ENCODE measurements at places on chromosomes 11 and 22.

GRCh38 chr11:79055856-79056631 lies 384.8 kb downstream of the TENM4 start:
- no peak for DNase-seq

DNA sequence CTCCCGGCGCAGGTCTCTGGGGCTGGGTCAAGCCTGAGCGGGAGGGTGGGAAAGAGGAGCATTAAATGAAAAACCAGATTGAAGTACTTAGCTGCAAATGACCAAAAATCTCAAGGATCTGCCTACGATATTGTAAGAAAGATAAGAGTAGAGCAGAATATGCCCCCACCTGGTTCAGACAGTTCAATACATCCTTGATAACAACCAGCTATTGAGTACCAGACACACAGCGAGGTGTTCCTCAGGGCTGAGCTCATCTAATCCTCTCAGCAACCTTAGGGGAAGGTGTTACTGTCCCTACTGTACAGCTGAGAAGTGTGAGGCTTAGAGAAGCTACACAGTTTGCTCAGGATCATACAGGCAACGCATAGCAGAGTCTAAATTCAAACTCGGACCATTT lies 27.4 kb upstream of the HMGXB4 start:
- no peak for DNase-seq

DNA sequence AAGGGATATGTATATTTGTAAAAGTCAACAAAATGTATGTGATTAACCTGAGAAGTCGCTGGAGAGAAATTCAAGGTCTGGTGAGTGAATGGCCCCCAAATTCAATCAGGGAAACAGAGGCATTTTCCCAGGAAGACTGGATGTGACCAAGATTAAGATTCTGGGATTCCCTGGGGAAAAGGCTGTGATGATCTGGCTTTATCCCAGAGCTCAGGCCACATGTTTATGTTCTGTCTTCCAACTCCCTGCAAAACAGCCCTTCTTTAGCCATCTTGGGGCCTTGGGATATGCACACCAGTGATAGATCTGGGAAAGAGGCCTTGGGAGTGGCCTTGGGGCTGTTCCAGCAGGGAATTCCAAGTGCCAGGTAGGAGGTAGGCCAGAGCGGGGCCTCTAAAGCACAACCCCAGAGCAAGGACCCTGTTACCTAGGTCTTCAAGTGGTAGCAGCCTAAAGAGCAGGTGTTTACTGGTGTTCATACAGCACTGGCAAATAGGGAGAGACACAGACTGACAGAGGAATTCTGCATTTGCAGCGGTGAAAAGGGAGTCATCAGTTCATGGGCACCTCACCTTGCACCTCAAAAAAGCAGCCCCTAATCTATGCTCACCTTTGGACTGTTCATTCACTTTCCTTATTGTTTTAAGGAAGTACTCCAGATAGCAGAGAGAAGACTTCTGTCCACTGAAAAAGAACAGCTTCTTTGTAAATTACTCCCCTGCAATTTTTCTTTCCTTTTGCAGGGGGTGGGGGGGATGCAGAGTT lies 312.4 kb downstream of the BUD13 start:
- DNase-seq = no peak

DNA sequence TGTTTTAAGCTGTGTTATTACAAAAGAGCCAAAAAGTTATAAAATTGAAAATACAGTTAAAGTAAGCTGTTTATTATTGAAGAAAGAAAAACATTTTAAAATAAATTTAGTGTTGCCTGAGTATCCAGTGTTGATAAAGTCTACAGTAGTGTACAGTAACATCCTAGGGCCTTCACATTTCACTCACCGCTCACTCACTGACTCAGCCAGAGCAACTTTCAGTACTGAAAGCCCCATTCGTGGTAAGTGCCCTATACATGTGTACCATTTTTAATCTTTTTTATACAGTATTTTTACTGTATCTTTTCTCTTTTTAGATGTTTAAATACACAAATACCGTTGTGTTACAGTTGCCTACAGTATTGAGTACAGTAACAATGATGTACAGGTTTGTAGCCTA lies 35.0 kb downstream of the POLD3 start:
- no peak for DNase-seq

- DNase-seq = no peak
Measured at GRCh38 chr11:124724979-124725718, 14.6 kb upstream of the NRGN start.

DNA sequence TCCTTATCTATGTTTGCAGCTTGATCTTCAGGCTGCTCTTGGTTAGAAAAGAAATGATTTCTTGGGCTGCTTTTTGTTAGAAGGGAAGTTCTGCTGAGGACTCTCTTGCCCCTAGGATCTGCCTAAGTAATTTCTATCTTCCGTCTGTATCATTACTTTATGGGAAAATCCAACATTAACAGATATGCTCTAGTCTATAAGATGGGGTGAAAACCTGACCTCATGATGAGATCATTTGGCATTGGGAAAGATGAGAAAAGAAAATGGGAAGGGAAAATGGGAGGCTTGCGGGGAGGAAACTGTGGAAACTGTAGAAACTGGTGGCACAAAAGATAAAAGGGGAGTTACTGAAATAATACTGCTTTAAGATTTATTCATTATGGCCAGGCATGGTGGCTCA lies 63.6 kb downstream of the FDX1 start:
- DNase-seq = no peak

DNA sequence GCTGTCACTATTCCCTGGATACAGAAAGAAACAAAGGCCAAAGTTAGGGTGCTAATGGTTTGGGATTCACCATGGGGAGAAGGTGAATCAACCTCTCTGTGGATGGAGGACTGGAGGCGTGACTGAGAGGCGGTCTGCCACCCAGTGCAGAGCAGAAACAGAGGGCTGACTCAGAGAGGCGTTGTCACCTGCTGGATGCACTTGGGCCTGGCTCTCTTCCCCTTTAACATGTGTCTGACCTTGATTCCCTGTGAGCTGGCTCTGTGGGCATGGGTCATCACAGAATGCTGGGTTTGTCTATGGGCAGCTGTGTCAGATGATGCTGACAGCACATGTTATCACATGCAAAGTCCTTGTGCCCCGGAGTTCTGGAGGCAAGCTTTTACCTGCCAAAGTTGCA lies 75.9 kb downstream of the LDLRAD3 start:
- no peak for DNase-seq

GRCh38 chr11:8243458-8243857 lies 20.2 kb downstream of the LMO1 start:
- DNase-seq = no peak

- DNase-seq = no peak
Measured at GRCh38 chr22:49642331-49642730, 185.3 kb downstream of the BRD1 start.

GRCh38 chr22:46833228-46833627 lies 70.8 kb downstream of the TBC1D22A start:
- DNase-seq = no peak

DNA sequence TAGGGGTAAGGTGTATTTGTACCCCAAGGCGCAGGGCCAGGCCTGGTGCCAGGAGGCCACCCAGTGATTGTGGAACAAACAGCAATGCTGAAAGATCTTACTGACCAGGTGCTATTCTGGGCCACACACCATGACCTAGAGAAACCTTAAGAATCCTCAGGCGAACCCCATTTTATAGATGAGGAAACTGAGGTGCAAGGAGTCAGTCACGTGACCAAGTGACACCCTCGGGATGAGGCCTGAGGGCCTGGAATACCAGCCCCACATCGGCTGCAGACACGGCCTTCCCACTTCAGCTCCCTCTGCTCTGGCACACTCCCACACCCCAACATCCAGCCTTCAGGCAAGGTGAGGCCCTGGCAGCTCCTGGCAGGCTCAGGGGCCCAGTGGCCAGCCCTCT lies 13.1 kb downstream of the CABP7 start:
- no peak for DNase-seq

- peak; percentile 27 for DNase-seq
Measured at GRCh38 chr22:36252754-36253522, at the start of gene APOL1. APOL1 (plus strand) TSS chr22:36253133; CDS start chr22:36254956, 1,823 bp downstream.

GRCh38 chr11:1029654-1030053 lies 6.9 kb downstream of the MUC6 start:
- DNase-seq = no peak

GRCh38 chr11:3104961-3105790 lies 48.0 kb upstream of the CARS1 start:
- DNase-seq = no peak

GRCh38 chr11:22703040-22703439 lies 36.6 kb downstream of the GAS2 start:
- DNase-seq = no peak

GRCh38 chr11:29331451-29332010 lies 685.3 kb downstream of the KCNA4 start:
- DNase-seq = no peak

DNA sequence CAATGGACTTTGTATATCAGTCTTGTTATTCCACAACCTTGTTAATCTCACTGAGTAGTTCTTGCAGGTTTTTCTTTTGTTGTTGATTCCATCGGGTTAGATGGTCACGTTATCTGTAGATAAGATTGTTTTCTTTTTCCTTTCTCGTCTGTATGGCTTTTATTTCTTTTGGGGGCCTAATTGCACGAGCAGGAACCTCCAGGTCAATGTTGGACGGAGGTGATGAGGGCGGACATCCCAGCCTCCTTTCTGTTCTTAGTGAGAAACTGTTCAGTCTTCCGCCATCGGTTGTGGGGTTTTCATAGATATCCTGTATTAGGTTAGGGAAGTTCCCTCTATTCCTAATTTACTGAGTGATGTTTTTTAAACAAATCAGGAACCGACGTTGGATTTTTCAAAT lies 4.8 kb upstream of the PRR33 start:
- no peak for DNase-seq

GRCh38 chr11:110069158-110069737 lies 23.9 kb upstream of the ZC3H12C start:
- DNase-seq = peak; percentile 43

GRCh38 chr11:118056806-118057205 lies 20.1 kb upstream of the TMPRSS4 start:
- DNase-seq = no peak

DNA sequence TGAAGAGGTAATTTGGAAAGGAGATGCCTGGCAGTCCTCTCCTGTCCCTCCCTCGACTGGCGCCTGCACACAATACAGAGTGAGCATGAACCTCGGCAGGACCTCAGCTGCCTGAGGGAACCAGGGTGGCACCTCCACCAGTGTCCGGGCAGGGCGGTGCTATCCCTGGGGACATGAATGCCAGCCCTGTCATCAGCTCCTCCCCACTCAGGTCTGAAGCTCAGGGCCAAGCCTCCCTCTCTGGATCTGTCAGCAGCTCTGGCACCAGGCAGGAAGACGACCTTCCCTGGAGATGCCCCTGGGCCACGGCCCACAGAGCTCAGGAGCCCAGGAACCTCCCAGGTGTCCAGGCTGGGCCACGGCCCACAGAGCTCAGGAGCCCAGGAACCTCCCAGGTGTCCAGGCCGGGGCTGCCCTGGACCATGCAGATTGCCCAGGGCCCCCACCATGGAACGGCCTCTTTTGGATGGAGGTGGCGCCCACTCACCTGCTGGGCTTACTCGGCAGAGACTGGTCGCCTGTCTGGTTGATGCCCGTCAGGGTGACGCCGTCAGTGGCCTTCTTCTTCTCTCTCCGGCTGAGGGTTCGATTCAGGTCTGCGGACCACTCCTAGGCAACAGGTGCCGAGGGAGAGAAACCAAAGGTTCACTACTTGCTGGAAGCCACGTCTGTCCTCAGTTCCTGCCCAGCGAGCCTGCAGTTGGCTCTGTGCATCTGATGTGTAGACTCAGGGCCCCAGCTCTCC lies 21.7 kb upstream of the ARFGAP3 start:
- DNase-seq = no peak

DNA sequence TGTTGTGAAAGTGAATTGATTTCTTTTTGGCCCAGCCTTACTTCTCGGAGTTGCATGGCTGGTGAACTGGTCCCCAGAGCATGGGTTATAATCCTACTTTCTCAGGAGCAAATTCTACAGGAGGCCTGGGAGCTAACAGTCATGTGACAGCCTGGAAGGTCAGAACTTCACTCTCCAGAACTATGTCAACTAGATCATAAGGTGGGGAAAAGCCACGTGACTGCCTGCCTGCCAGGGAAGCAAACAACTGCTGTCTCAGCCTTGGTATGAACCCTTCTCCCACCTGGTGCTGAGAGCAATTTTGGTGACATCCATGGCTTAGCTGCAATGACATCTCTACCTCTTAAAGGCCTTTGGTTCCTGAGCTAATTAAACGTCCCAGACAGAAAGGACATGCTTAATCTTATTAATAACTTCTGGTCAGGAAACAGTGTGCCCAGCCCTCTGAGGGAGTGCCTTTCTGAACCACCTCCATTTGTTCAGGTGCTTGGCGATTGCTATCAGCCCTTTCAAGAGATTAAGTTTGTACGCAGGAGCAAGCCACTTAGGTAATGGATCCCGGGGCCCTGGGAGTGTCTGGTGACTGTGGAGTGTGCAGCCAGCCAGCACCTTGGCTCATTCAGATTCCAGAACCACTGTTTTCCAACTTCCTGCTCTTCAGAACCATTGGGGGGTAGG lies 1.4 kb upstream of the CREB3L1 start:
- DNase-seq = no peak

DNA sequence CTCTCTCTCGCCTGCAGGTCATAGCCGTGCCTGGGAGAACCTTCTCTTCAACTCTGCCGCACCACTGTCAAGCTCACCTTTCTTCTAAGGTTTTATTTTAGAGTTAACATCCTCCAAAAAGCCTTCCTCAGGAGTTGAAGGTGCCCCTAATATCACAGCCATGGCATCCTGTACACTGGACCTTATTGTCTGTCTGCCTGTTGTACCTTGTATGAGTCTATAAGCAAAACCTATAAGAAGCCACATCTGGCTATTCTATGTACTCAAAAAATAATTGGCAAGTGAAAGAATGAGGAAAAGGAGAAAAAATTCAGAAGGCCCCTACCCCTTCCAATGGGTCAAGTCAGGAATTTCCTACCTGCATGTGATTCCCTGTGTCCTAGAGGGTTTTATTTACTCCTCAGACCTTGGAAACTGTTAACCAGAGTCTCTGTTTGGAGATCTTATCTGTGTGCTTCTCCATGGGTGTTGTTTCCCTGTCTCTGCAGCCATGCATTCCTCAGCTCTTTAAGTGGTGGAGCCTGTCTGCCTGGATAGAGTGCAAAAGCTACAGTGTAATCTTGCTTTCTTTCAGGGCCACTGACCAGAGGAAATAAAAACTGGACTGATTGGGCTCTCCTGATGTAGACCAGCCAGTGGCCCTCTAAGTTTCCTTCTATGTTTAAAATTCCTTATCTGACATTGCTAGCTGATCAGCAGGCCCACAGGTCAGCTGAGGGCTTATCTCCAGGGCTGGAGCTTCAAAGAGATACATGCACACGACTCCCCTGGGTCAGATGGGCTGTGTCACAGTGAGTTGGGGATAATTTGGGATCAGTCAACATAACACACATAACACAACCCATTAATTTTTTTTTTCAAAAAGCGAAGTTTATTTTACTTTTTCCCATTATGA lies 37.6 kb upstream of the TMEM135 start:
- DNase-seq = no peak

DNA sequence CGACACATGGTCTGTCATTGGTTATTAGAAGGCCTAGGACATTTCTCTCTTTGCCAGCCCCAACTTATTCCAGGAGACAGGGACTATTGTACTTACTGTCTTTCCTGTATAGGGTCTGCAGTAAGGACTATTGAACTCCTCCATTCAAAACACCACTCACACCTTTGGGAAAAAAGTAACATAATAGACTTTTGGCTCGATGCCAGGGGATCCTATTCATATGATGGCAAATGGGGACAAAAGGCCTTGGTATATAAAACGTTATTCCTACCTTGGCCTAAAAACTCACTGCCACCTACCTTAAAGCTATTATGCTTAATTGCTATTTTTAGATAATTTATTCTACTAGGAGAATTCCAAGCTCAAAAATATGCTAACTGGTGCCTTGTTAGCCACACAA lies 6.3 kb upstream of the NDUFC2 start:
- DNase-seq = no peak
